ENCODE measurements at places on chromosomes 2 and 18.

DNA sequence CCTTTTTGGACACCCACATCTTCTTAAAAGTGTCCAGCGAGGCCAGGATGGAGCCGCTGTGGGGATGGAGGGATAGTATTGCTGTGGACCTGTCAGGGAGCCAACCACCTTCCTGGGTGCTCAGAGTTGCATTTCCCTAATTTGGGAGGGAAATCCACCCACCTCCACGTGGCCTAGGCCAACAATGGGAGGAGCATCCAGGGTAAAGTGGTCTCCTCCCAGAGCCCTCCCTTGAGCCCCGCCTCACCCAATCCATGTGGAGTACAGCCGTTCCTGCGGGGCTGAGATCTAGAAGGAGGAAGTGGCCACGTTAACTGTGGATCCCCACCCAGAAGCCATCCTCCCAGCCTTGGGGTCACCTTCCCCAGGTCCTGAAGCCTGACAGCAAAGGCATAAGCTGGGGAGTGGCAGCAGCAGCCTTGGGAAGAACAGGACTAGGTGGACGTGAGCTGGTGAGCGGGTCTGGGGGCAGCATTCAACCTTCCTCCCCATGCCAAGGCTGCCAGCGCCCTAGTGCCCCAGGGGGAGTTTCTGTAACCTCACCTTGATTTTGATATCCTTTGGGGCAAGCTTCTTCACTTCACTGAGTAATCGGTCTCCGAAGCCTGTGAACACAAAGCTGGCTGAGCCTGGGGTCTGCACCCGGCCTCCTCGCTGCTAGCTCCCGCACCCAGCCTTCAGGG lies 6.8 kb downstream of the ACTR1B start:
- DNase-seq: no peak

DNA sequence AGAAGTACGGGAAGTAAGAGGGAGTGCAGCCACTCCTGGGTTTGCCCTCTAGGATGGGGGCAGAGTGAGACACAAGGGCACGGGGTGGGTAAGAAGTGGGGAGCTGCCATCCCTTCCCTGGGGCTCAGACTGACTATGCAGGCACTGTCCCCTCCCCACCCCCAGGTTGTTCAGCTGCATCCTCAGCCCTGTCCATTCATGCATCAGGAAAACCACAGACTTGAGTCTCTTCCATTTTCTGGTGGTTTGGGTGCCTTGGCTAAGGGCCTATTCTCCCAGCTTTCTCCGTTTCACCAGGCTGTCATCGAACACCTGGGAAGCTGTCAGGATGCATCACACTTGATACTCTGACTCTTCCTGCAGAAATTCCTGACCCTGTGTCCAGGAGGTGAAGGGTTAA lies 111.9 kb downstream of the TFCP2L1 start:
- no peak for DNase-seq

DNA sequence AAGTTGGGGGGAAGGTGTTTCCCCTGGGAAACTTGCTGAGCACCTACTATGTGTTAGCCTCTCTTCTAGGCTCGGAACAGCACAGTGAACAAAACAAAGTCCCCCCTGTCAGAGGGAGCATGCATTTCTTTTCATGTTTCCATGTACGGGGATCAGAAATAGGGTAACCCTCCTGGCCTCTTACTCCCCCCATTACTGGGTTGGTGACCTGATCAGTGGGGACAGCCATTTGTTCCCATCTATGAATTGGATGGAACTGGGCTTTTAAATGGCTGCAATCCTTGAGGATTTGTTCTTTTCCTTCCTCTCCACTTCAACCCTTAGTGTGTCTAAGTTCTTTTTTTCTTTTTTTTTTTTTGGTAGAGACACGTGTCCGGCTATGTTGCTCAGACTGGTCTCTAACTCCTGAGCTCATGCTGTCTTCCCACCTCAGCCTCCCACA lies 13.7 kb downstream of the NCL start:
- no peak for DNase-seq

DNA sequence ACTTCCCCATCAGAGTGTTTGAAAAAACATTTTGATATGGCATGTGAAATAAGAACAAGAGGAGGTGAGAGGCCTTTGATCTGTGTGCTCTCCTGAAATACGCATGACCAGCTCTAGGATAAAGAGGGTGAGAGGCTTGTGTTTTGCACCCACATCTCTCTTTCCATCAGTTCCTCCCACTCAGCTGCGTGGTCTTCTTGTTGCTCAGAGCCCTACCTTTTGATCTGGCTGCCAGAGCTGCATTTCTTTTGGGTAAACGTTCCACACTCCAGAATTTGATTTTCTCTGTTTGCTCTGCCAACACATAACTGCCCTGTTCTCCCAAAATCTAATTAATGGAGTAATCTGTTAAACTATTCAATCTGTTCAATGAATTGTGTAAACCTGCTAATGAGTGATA lies 72.0 kb upstream of the FN1 start:
- no peak for DNase-seq

GRCh38 chr2:10812362-10813162 lies at the start of gene PDIA6:
TSS of gene PDIA6 (minus strand) at chr2:10812785. CDS start at chr2:10812696, 89 bp downstream.
- peak; percentile 90 for DNase-seq

- no peak for DNase-seq
These were observed 194.3 kb downstream of the RTP5 start for GRCh38 chr2:242063850-242064249.

DNA sequence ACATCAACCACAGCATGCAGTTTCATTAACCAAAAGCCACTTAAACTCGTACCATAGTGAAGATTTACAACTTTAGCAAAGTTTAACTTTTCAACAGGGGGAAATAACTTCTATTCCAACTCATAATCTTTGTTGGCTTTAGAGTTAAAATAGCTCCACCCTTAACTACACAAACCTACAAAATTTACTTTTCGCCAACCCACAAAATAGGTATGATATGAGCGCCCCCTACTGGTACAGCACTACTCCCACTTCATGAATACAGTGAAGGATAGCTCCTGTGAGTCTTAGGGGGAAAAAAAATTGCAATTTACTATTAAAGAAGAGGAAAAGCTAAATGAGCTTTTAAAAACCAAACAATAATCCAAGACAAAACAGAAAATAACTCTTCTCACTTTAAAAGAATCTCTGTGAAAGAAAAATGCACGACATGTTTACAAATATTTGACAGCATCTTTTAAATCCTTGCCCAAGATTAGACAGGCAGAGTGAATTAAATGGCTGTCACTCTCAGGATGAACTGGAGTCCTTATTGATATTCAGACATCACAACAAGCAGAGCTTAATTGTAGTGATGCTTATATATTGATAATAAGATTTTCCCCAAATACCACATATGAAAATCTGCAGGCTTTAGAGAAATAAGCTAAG lies 32.2 kb downstream of the TMEFF2 start:
- DNase-seq: peak; percentile 58

DNA sequence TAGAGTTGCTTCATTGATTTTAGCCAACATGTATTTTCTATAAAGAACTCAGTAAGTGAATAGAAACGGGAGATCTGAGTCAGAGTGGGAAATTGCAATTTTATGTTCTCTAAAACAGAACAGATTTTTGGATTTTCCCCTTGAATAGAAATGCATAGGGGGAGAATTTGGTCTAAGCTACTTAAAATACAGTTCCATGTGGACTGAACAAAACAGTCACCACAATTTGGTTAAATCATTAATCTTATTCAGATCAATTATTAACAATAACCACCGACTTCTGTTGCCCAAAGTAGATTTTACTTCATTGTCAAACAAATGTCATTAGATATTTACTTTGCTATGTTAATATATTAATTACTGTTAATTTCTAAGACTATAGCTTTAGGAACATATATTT lies 107.7 kb downstream of the SCG2 start:
- no peak for DNase-seq

GRCh38 chr2:170660409-170660808 lies 54.7 kb upstream of the SP5 start:
- no peak for DNase-seq
